ENCODE measurements at places on chromosomes 7 and 10.

DNA sequence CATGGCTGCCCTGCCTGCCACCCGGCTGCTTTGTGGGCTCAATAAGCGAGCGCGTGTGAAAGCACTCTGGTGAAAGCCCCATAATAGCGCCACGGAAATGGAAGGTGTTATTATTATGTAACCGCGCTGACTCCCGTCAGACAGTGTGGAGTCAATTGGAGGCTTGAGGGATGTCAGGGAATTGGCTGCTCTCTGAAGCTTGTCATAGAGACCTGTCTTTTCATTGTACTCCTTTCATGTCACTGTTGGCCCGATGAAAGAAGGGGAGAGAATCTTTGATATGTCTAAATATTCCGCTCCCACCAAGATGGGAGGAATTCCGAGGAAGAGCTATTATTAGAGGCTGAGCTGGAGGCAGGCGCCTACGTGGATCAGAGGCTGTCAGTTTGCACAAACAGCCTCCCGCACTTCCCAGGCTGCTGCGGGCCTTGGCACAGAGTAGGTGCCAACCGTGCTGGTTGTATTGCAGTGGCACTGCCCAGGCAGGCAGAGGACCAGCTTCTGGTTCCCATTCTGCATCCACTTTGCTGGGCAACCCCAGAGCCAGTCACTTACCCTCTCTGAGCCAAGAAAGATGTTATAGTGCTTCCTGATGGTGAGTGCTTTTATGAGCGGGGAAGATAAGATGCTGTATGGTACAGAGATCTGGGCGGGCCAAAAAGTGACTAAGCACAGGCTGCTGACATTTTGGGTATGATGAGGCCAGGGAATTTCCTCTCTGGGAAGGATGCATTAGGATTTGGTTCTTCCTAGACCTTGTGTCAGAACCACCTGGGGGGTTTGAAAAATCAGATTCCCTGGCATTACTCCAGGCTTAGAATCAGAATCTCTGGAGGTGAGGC, 151.4 kb downstream of the RPS24 start:
- DNase-seq: no peak

DNA sequence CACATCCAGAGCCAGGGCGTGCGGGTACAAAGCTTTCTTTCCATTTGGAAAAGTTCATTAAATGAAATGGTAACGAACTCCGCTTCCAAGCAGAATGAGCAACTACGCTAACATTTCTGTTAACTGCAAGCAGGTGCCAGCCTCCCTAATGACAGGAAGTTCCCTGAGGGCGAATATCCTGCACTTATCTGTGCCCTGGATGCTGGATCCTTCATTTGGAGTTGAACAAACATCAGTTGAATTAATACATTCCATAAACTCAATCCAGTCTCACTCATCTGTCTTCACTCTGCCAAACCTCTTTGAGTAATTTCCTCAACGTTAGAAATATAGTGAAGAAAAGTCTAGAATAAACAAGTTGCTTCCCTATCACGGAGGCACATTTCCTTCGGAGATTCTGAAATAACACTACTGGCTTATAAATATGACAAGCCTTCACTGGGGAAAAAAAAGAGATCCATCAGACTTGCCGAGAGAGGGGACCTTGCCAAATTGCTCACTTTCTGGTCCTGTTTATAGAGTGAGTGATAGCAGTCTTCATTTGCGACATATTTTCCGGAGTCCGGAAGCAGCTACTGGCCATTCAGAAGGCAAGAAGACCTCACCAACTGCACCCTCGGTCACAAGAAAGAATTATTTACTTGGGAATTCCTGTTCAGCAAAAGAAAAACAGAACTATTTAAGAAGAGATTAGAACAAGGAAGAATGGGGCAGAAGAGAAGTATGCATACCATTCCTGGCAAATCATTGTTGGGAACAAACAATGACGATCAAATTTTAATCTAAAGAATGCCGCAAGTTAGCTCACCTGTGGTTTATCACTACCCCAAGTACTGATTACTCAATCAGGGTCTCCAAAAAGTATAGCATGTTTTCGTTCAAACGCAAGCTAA, 196.4 kb downstream of the FAM107B start:
- no peak for DNase-seq

DNA sequence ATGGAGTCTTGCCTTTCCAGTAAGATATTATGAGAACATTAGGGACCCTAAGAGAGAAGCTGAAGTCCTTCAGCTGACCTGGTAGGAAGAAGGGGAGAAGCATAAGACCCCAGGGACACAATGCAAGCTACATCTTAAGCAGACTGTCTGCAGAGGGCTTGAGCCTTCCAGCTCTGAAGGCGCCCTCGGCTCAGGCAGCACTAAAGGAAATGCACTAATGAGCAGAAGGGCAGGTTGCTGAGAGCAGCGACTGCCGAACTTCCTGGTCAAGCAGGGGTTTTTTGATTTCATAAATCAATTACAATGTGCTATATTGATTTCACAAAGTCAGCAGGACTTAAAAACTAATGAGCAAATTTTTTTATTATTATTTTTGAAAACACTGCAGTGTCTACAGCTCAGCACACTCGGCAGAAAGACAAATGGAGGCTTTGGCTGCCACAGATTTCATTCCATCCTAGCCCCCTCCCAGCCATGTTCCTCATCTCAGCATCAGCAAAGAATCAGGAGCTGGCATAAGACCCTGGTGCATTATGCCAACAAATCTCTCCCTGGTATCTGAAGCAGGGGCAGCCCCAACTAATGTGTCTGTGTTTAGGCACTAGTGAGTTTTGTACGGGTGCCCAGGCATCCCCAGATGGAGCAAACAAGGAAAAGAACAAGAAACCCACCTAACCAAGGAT, 57.1 kb downstream of the LRRTM3 start:
- no peak for DNase-seq

DNA sequence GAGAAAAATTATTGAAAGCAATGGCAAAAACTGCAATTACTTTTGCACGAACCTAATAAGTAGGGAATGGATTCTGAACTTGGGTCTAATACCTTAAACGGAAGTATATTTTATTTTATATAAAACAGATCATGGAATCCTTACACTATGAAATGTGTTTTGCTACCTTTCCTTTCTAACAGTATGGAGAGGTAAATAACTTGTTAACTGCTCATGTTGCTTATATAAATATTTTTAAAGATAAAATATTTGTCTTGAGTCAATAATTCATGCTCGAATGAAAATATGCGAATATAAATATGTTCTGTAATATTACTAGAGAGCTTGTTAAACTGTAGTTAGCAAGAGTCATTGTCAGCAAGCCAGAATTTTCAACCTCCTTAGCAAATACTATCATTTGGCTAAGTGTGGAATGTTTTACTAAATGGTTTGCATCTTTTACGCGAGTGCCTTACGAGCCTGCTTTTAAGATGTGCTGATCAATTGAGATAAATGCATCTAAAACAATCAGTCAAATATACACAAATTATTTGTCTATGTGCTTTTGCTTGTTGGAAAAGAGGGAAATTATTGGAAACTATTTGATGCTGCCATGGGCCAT, 5.9 kb downstream of the GNAT3 start:
- no peak for DNase-seq

DNA sequence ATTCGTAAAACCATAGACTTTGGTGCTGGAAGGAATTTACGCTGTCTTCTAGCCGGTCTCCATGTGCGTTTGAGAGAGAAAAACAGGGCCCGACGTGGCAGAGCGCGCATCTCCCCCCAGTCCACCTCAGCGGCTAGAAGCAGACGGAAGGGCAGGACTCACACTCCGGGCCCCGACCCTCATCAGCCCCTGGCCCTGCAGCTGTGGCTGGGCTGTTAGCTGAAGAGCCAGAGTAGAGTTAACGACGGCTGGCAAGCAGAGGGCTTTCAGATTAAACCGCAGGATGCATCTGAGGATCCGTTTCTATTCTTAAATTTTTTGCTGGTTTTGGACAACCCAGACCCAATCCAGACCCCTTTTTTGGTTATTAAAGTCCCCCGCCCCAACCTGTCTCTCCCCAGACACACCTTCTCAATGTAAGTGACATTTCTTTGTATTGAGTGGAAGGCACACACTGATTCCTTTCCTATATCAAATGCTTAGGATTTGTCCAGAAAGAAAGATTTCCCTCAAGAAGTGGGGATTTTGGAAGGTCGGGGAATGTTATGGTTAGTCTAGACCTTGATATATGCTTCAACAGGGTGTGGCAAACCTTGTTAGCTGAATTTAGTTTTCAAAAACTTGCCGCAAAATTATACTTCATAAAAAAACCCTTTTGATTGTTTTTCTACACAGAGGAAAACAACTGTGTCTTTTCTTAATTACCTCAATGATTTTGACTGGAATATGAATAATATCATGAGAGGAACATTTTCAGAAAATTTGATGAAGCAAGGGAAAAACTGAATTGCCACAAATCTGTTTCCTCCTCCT, 1.7 kb upstream of the TBX20 start:
- DNase-seq: no peak

GRCh38 chr7:18653381-18654155, 158.0 kb downstream of the HDAC9 start:
- no peak for DNase-seq

GRCh38 chr10:42111661-42112330, 526.6 kb downstream of the ZNF33B start:
- DNase-seq: no peak

GRCh38 chr10:62759599-62760175, 44.8 kb upstream of the ADO start:
- DNase-seq: no peak

DNA sequence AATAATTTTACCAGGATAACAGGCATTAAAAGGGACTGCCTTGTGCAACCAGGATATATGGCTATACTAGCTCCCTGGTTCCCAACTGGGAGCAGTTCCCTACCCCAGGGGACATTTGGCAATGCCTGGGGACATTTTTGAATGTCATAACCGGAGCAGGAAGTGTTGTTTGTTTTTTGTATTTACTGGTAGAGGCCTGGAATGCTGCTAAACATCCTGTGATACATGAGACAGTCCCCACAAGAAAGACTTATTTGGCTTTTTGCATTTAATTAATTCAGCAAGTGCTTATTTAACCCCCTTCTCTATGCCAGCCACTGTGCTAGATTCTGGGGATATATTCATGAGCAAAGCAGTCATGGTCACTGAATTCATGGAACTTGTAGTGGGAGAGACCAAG, 181.2 kb downstream of the BBS9 start:
- DNase-seq: no peak

GRCh38 chr10:128704716-128705115, 578.5 kb upstream of the MKI67 start:
- DNase-seq: no peak

DNA sequence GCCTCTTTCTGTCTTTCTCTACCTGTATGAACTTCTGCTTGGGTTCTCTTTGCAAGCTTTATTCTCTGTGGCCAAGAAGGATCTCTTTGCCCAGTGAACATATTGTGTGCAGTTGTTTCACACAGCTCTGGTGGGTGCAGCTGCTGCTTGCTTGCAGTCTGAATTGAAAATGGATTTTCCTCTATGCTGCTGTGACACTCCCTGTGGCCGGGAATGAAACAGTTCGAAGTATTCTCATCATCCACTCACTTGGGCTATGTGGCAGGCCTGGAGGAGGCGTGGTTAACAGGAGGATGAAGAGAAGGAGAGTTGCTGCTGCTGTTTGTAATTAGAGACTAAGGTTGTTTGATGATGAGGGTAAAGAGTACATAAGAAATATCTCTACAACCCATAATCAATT, 28.4 kb upstream of the ITGA8 start:
- peak; percentile 71 for DNase-seq

DNA sequence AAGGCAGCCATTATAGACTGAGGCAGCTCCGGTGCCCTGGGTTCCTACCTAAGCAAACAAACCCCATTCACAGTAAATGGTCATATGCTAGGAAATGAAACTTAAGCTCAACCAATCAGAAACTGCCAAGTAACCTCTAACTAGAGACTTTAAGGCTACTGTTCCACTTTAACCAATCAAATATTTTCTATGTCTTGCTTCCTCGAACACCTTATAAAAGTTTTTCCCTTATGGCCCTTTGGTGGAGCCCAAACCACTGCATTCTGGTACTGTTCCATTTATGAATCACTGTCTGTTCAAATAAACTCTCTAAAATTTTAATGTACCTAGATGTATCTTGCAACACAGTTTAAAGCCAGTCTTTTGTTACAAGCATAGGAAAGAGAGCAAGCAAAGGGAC, 361.1 kb downstream of the HGF start:
- DNase-seq: no peak

DNA sequence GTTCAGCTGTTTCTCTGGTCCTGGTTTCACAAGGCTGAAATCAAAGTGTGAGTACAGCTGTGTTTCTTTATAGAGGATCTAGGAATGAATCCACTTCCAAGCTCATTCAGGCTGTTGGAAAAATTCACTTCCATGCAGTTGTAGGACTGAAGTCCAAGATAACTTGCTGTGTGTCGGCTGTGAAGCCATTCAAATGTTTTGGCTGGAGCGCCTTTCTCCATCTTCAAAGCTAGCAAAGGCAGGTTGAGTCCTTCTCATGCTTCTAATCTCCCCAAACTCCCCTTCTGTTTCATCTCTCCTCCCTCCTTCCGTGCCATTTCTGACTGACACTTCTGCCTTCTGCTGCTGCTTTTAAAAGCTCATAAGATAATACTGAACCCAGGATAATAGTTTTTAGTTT, 1195.4 kb upstream of the LRRN3 start:
- no peak for DNase-seq

- no peak for DNase-seq
Measured at GRCh38 chr10:113576852-113577251, 24.0 kb downstream of the HABP2 start.

- DNase-seq: no peak
Measured at GRCh38 chr10:86480571-86480970, 41.0 kb downstream of the WAPL start.

GRCh38 chr10:124688386-124688785, 55.8 kb downstream of the FAM53B start:
- DNase-seq: no peak

- DNase-seq: no peak
Measured at GRCh38 chr7:129184981-129185670, 3.3 kb upstream of the SMO start.

DNA sequence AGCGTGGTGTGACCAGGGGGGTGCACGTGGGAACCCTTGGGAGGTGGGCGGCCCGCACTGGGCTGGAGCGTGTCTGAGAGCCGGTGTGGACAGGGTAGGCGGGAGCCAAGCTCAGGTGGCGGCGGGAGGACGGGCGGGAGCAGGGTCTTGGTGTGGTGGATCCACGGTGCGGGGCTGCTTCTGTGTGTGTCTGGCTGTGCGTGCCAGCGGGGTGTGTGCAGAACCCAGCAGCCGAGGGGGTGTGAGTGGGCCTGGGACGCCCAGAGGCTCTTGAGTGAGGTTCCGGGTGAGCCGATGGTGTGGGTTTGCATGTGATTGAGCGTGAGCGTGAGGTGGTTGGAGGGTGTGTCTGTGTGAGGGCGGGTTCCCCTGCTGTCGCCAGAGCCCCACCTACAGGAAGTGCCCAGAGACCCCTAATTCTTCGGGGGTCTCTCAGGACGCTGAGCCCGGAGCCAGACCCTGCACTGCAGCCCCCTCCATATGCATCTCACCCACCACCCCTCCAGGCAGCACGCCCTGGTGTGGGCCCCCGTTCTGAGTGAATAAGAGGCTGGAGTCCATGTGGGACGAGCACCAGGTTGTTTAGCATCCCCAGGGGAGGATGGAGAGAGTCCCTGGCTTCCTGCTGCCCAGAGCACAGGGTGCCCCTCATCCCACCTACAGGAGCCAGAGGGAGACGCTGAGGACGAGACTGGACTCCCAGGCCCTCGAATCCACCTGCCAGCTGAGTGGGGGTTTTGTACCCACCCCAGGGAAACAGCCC, 78.2 kb downstream of the ELFN1 start:
- no peak for DNase-seq
